ENCODE measurements at places on chromosomes 11 and 22.

GRCh38 chr22:43827926-43828724, 16.0 kb upstream of the EFCAB6 start:
- DNase-seq = no peak

GRCh38 chr11:116403794-116404461, 368.9 kb downstream of the BUD13 start:
- DNase-seq = no peak

DNA sequence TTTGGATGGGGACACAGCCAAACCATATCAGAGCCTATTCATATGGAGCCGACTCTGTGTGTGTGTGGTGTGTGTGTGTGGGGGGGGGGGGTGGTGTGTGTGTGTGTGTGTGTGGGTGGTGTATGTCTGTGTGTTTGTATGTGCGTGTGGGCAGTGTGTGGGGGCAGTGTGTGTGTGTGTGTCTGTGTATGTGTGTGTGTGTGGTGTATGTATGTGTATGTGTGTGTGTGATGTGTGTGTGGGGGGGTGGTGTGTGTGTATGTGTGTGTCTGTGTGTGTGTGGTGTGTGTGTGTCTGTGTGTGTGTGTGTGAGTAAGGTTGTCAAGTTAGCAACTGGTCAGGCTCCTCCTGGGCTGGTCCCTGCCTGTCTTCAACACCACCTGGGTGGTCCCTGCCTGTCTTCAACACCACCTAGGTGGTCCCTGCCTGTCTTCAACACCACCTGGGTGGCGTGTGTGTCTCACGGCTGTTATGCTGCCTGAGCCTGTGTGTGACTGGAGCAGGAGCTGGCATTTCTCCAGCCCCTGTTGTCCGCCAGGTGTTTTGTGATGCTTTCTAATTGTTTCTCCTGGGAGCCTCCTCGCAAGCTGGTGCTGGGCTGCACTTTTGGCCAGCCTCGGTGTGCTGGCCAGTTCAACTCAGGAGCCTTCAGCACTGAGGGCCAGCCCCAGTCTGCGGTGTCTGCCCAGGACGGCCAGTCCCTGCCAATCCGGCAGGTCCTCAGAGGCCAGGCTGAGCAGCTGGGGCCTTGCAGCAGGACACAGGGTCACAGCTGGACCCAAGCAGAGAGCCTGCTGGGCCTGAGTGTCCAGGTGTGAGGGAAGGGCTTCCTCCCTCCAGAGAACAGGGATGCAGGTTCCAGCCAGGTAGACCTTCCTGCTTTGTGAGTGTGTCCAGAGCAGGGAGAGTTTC, 21.5 kb upstream of the PVALB start:
- DNase-seq = no peak

- DNase-seq = no peak
Observed at GRCh38 chr11:45934580-45935318, 12.3 kb downstream of the LARGE2 start.

- no peak for DNase-seq
Observed at GRCh38 chr22:37566903-37567798, 6.9 kb downstream of the CDC42EP1 start.

DNA sequence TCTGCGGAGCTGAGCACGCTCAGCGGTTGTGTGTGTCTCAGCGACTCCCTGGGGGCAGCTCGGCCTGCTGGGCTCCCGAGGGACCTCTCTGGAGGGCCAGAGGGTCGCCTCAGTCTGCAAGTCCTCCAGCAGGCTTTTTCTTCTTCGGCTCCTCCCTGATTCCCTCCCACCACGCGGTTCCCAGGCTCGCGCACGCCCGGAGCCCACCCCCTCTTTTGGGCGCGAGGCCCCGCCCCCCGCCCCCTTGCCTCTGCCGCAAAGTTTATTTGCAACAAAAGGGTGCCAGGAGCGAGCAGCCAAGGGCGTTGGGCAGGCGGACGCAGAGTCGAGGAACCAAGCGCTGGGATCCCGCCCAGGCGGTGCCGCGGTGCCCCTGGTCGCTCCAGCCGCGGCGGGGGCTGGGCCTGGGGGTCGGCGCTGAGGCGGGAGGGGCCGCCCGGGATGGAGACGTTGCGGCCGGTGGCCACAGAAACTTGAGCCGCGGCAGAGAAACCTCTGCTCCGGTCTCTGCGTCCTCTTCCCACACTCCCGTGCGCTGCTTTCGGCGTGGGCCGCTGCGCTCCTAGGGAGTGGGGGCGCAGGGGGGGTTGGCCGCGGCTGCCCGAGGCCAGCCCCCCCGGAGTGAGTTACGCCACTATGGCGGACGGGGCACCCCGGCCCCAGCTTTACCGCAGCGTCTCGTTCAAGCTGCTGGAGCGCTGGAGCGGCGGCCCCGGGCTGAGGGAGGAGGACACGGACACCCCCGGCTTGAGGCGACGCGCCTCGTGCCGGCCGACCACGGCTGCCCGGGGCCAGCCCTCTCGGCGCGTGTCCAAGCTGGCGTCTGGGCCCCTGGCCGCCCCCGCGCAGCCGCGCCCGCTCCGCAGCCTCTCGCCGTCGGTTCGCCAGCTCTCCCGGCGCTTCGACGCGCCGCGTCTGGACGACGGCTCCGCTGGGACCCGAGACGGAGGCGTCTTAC, at the start of gene ARHGEF17:
ARHGEF17 (plus strand) TSS at position 274 of the 958 bp plus-strand sequence; CDS start at position 637, 363 bp downstream.
- peak; percentile 55 for DNase-seq

Measured in forelimb muscle (tissue), 1 donor.